ENCODE measurements at places on chromosomes 1 and 21.
A peak's percentile ranks its signal among the peaks of the same experiment; 100 is the strongest.

GRCh38 chr1:180623579-180624347 lies 8.1 kb upstream of the XPR1 start:
- DNase-seq: no peak

DNA sequence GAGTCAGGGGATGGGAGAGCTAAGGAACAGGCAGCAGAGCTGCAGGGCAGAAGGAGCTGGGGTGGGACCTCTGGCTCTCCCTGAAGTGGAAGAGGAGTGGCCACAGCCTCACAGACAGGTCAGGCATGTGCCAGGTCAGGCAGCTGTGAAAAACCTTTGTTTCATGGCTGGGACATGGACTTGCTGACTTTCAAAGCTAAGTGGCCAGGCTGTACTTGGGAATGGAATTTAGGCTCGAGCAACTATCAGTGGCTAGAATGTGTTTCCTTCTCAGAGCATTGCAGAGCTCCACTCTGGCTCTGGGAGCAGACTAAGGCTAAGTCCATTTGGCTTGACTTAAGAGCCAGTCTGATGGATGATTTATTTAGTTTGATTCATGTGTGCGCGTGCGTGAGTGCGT lies 385.1 kb downstream of the LMX1A start:
- DNase-seq: no peak

DNA sequence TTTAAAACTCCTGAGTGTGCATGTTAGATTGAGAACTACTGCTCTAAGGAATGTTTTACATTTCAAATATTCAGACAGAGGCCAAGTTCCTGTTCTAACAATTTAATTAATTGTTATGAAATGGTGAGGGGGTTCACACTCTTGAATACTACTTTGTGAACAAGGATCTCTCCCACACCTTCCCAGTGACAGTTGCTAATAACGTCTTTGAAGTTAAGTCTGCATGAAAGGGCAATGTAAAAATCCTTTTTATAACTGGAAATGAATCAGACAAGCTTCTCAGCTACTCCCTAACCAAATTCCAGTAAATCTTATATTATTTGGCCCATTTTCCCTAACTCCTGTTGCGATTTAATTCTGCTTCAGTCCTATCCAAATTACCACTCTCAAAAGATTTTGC lies 828.5 kb upstream of the ADAMTS5 start:
- DNase-seq: no peak

- DNase-seq: no peak
These were observed 227.1 kb upstream of the MAP1LC3C start for GRCh38 chr1:242225767-242226573.

DNA sequence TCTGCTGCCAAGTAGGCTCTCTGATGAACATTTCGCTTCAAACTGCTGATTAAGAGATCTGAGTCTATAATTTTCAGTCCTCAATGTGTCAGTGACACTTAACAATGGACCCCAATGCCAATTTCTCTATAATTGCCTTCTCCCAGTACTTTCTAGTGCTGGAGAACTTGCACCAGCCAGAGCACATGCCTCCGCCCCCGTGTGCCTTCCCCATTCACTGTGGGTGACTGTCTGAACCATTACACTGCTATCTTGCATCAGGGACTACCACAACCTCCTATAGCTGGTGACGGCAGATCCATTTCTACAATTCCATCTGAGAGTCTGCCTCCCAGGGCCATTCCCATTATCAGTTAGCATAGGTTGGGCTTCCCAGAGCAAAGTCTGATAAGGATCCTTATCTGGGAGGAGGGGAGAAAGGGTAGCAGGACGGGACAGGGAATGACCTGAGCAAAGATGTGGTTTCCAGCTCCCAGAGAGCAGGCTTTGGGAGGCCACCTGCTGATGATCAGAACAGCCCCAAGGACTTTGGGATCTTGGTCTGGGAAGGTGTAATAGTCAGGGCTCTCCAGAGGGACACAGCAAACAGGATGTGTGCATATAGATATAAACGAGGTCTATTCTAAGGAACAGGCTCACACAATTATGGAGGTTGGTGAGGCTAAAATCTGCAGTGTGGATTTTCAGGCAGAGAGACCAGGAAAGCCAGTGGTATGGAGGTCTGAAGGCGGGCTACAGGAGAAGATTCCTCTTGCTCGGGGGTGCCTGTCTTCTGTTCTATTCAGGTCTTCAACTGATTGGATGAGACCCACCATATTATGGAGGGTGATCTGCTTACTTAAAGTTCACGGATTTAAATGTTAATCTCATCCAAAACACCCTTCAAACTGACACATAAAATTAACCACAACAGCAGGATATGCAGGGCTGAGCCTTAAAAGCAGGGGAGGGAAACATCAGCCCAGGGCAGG lies 238.2 kb downstream of the PTPRU start:
- DNase-seq: no peak

GRCh38 chr1:8976896-8977450 lies 31.3 kb downstream of the CA6 start:
- DNase-seq: no peak

- DNase-seq: peak; percentile 56
These were observed at the start of gene EFNA4 for GRCh38 chr1:155063550-155064110. Gene EFNA4, plus strand, starts transcription at chr1:155063740. Its CDS starts 84 bp downstream, at chr1:155063824.

DNA sequence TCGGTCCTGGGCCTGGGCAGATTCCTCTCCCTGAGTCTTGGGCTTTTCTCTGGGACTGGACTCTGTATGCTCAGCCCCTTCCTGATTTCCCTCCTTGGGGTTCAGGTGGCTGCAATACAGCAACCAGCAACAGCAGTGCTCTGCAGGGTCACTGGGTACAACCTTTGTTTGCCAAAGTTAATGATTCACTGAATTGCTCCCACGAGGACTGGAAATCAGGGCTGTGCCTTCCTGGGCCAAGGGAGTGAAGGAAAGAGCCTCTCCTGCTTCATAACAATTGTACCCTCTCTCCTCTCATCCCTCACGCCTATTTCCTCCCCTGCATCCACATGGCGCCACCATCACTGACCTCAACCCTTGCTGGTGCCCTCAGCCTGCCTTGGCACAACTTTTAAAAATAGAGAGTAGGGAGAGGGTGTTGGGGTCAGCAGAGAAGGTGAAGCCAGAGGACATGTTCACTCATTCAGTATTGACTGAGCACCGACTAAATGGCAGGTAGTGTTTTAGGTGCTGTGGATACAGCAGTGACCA lies 52.8 kb upstream of the GOLT1A start:
- DNase-seq: no peak

GRCh38 chr1:199160521-199161318 lies 521.9 kb downstream of the PTPRC start:
- DNase-seq: no peak

DNA sequence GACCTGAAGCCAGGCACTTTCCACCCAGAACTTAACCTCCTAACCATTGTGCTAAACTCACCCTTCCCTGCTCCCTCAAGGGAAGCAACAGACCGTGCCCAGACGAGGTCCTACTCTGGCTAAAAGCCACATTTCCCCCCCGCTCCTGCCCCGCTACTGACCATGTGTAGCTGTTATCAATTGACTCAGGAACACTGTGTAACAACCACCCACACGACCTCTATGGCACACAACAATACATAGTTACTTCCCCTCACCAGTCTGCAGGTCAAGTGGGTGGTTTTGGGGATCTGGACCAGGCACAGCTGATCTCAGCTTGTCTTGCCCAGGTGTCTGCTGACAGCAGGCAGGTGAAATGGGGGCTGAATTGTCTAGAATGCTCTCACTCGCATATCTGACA lies 40.1 kb downstream of the CAMK2N1 start:
- no peak for DNase-seq

GRCh38 chr1:29849038-29849750 lies 612.9 kb downstream of the PTPRU start:
- peak; percentile 10 for DNase-seq

DNA sequence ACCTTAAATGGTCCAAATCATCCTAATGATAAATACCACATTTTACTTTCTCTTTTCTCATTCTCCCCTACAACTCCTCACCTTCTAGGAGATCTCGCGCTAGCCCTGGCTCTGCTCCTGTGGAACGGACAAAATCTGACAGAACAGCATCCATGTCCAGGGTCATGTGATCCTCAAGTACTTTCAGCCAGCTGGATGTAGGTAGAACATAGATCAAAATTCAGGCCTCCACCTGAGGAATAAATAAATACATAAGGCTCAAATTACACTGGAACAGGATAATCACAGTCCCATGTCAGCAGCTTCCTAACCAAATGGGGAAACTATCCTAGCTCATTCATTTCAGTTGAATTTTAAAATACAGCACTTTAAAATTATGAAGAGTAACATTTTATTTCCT lies 33.2 kb downstream of the OTUD7B start:
- DNase-seq: no peak

DNA sequence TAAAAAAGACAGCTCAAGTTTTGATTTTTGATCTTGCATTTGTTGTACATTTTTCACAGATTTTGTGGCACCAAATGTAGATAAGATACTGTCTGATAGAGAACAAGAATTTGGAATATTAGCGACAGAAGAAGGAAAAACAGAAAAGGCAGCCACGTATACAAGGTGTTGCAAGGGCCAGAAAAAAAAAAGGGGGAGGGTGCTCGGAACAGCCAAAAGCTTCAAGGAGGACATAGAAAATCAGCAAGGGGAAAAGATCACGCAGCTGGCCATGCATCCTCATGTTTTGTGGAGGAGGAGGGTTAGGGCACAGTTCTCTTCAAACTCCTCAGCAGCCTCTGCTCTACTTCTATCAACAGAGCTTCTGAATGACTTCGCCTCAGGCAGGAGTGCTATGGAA lies 80.7 kb upstream of the MROH9 start:
- DNase-seq: no peak

- DNase-seq: no peak
These were observed 279.2 kb downstream of the NEGR1 start for GRCh38 chr1:72003092-72003491.

DNA sequence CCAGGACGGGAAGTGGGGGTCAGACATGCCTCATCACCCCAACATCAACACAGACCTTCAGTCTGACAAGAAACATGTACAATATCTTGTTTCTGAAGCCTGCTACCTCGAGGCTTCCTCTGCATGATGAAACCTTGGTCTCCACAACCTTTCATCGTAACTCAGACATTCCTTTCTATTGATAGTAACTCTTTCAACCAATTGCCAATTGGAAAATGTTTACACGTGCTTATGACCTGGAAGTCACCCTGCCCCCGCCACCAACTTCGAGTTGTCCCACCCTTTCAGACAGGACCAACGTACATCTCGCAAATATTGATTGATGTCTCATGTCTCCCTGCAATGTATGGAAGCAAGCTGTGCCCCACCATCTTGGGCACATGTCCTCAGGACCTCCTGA lies 159.5 kb downstream of the ETS2 start:
- no peak for DNase-seq

DNA sequence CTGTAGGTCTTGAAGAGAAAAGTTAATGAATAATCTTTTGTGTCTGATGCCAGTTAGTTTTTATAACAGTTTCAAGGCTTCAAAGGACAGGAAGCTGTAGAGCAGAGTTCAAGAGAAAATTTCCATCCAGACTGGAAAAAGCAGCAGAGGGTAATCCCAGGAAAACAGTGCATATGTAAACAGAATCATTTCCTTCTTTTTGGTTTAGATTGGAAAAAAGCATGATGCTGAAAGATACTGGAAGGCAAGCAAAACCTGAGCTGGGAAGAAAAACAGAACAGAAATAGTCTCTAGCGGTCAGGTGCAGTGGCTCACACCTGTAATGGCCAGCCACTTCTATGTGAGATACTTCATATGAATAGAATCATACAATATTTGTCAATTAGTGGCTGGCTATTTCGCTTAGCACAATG lies 71.9 kb downstream of the ZSWIM5 start:
- no peak for DNase-seq

GRCh38 chr21:33825915-33826314 lies 89.7 kb downstream of the ATP5PO start:
- no peak for DNase-seq

DNA sequence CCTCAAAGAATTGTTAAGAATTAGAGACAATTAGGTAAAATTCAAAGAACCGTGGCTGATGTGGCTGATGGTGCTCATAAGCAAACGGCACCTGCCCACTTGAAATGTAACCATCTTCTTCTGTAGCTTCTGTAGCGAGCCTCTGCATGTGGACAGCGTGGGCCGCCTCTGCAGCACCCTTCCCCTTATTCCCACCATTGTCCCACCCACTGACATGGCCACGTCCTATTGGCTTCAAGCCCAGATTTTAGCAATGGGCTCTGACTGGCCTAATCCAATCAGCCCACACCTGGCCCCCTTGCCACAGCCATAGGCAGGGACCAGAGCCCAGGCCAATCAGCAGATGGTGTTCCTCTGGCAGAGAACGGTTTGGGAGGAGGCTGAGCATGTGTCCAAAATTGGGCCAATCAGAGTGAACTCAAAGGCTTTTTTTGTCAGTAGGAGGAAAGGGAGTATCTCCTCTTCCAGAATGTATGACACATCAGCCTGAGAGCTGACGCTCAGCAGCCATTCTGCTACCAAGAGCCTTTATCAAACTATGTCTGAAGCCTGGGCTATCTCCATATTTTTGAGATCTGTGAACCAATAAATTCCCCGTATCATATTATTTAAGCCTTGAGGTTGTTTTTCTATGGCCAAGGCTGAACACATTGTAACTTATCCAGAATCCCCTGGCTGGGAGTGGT lies 518.5 kb downstream of the SMYD3 start:
- no peak for DNase-seq

- DNase-seq: no peak
These were observed 4.9 kb upstream of the EPS15 start for GRCh38 chr1:51523931-51524330.

DNA sequence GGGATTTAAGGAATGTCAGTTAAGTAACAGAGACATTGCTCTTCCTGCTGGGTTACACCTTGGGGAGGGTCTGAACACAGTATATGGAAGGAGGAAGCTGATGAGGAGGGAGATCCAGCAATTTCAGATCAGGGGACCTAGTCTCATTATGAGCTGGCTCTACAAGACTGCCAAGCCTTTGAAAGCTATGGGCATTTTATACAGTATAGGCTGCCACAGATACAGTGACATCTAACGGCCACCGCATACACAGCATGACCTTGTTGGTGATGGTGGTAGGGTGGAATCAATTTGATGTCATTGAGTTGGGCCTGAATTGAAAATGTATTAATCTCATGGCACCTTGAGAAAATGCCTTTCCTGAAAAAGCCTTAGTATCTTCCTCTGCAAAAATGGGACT lies 22.6 kb upstream of the ZP4 start:
- DNase-seq: no peak

DNA sequence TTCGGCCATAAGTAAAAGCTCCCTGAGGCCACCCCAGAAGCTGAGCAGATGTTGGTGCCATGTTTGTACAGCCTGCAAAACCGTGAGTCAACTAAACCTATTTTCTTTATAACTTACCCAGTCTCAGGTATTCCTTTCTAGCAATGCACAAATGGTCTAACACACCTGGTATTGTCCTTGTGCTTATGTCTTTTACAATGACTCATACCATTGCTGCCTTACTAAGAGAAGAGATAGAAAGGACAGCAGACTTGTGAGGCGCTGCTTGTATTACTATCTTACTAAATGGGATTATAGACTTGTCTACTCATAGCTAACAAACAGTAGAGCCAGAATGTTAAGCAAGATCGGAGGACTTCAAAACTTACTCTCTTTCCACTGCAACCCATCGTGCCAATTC lies 18.5 kb upstream of the CYYR1 start:
- no peak for DNase-seq

DNA sequence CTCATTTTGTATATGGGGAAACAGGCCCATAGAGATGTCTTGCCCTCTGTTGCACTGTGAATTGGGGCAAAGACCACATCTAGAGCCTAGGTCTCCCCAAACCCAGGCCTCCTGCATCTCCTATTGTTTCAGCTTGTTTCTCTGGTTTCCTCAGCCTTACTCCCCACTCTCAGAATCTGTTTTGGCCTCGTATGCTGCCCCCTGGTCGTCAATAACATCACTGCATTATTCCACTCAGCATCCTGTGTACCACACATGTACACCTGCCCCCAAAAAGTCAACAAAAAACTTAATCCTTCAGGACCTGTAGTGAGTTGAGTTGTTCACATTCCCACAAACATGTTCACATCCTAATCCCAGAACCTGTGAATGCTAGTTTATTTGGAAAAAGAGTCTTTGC lies 184.8 kb downstream of the BRINP2 start:
- no peak for DNase-seq
